Camera-type eye (tissue), 1 donor: ENCODE measurements at places on chromosomes 13 and 19. TPM values are rescaled to one million over a fixed set of nuclear protein-coding genes. Genes with fewer than 3 reads are reported as not detected.

SPACA4 gene
- not detected for total RNA-seq

LCP1 gene
- total RNA-seq: 13.7 TPM

CASP14 gene
- 0.27 TPM for total RNA-seq

KLF1 gene
- total RNA-seq: 2.1 TPM

IL27RA gene
- total RNA-seq: 3.2 TPM

LILRA2 gene
- not detected for total RNA-seq
